ENCODE measurements at places on chromosomes 2 and 18. TPM values are rescaled to one million over a fixed set of nuclear protein-coding genes. Genes with fewer than 3 reads are reported as not detected.

- no peak for DNase-seq
Observed at GRCh38 chr18:45069546-45069945, 388.9 kb downstream of the SETBP1 start.

DNA sequence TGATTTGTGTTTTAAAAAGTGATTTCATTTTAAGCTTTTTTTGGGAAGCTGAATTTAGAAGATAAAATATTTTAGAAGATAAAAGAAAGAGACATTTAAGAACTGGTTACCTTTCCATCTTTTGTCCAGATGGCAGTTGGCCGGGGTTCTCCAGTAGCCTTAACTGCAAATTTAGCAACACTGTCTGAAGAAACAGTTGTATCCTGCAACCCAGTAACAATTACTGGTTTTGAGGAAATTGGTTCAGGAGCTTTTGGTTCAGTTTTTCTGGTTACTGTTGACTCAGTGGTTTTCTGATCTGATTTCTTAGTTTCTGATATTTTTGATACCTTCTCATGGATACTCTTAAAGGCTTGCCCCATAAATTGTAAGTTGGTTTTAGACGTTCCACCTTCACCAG, 49.9 kb downstream of the PLEKHA3 start:
- DNase-seq, result no peak

DNA sequence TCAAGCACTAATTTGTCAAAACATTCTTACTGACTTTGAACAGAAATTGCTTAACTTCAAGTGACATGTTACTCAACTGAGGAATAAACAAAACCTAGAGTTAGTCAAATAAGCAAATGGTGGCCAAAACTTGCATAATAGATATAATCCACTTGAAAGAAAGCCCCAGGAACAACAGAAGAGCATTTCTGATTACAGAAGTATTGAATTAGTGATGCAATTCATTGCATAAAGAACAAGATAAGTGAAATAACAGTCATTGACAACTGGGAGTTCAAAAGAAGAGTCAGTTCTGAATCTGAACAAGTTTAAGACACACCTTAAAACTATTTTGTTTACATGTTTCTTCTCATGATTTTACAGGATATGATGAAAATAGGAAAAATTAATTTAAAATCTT, 30.8 kb downstream of the COBLL1 start:
- DNase-seq, result no peak

The SPR gene
- total RNA-seq, result 10.2 TPM

The MRPL44 gene
- total RNA-seq, result 29.1 TPM
